ENCODE measurements at places on chromosomes 16 and 17.

DNA sequence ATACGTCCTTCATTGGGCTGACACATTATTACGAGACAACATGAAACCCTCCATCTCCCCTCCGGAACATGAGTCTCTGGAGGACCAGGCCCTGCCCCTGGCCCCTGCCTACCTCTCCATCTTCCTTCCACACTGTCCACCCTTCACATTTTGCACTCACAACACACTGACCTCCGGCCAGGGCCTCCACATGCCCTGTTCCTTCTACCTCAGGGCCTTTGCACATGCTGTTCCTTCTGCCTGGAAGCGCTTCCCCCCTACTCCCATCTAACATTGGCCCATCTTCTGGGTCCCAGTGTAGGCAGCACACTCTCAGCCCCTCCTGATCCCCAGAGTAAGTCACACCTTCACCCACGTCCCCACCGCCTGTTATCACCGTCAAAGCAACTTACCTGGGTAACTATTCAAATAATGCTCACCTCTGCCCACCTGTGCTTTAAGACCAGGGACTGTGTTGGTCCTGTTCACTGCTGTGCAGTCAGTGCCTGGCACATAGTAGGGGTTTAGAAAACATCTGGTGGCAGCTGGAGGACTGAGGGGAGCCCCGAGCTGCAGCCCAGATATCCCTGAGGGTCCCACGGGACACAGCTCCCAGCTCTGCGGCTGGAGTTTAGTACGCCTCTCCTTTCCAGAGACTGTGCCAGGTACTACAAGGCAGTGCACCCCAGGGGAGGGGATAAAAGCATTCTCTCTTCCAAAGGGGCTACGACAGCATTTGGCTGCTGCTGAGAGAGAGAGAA lies 27.2 kb downstream of the RPH3AL start:
- DNase-seq = no peak

- DNase-seq = no peak
Observed at GRCh38 chr17:31856750-31857149, 2.3 kb downstream of the COPRS start.

DNA sequence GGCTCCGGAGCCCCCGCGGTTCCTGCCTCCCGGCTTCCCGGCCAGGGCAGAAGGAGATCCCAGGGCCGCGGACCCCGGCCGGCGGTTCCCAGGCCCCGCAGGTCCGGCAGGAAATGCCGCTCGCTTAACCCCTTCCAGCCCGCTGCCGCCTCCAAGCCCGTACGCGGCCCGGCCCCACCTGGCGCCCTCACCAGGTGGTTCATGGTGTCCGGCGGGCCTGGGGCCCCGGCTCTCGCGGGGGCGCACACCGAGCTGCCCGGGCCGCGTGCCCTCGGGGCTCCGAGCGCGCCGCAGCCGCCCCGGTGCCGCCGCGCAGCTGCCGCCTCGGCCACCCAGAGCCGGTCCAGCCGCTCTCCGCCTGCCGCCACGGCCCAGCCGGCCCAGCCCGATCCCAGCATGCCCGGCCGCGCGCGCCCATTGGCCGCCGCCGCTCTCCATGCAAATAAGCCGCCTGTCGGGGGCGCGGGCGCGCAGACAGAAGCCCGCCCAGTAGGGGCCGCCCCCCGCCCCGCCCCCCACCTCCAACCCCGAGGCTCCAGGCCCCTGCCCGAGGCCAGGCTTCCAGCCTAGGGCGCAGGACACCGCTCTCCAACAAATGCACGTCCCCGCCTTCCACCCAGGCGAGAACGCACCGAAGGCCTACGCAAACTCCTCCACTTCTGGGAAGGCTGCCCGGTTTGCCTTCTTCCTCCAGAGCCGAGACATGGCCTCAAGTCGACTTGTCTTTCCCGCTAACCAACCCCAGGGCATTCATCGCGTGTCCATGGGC lies at the start of gene BCAR1:
BCAR1 (minus strand) TSS at position 345 of the 769 bp plus-strand sequence; CDS start at position 203, 142 bp downstream.
- DNase-seq = peak; percentile 88

DNA sequence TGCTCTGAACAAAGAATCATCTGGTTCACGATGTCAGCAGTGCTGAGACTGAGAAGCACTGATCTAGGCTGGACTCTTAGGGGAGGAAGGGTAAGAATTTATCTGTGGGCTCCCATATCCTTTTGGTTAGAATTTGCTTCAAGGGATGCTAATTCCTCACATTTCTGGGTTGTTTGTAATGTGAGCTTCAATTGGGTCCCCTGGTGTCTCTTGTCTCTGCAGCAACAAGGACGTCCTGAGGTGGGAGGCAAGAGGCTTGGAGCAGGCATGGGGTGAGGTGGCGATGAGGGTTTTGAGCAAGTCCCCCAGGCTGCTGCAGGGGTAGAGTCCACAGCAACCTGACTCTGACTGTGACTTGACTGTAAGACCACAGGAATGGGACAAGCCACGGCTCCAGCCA lies 213.8 kb upstream of the NLRP1 start:
- no peak for DNase-seq

GRCh38 chr16:88451586-88452481 lies 1.2 kb upstream of the ZFPM1 start:
- no peak for DNase-seq

GRCh38 chr17:21742326-21742725 lies 50.0 kb downstream of the KCNJ18 start:
- no peak for DNase-seq

DNA sequence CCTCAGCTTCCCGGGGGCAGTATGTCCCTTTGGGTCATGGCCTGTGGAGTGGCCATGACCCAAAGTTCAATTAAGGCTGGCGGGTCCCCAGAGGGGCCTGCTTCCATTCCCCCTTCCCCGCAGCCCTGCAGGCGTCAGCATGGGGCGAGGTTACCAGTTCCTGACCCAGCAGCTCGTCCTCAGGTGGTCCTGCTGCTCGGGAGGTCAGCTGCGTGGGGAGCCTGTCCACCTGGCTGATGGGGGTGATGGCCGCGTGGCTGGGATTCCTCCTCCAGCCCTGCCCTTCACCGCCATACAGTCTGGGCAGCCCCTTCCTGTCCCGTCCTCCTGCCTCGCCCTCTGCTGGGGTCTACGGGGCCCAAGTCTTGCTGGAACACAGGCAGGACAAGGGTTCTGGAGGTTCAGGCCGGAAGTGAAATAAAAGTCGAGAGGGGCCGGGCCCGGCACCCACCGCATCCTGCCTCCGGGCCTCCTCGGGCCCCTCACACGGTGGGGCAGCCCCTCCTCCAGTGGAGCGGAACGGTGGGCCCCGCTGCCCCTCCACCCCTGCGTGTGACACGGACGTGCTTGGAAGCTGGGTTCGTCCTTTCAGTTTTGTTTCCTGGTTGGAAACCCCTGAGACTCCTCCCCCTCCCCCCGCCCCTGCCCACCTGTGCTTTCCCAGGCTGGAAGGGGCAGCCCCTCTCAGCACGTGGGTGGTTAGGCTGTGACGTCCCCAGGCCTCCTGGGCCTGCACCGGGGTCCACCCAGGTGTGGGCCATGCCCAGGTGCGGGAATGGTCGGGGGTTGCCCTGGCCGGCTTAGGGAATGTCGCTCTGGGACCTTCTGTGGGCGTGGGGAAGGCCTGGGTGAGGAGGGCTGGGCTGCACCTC lies 6.8 kb downstream of the UBALD2 start:
- peak; percentile 71 for DNase-seq

DNA sequence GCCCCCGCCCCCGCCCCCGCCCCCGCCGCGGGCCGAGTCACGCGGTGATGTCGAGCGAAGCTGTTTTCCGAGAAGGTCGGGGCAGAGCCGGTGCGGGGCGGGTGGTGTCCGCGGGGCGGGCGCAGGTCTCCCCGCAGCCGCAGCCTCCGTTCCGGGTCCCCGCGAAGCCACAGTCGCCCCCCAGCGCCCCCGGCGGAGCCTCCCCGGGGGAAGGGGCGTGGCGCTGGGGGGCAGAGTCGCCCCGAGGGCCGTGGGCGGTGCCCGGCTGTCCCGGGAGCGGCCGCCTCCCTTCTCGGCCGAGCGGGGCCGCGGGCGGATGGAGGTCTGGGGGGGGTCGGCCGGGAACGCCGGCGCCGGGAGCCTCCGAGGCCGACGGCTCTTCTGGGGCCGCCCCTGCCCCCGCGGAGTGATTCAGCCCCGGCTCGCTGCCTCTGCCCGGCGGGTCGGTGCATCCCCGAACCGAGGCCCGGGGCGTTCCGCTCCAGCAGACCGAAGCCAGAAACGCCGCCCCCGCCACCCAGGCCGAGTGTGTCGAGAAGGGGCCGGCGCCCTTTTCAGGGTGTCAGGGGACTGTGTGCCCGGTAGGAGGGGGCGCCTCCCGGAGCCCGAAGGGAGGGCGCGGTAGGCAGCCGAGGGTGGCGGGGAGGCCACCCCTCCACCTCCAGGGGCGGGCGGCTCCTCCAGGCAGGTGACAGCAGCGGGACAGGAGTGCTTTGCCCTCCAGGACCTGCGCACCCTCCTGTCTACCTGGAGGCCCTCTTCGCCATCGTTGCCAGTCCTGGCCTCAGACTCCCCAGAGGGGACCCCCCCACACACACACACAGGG lies 1.7 kb downstream of the METRNL start:
- DNase-seq = peak; percentile 52

DNA sequence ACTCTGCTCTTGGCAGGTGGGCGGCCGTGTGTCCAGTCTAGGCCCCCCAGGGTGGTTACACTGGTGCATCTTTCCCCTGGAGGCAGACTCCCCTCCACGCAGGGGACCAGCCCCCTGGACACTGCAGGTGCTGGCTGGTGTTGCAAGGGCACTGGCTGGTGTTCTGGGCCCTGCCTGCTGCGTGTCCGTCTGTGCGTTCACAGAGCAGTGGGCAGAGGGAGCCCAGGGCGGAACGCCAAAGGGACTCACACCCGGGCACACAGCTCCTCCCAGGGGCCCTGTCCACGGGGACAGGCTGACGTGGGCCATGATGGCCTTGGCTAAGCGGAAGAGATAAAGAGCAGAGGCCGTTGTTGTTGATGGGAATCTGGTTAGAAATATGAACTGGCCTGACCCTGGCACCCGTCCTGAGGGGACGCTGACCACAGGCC lies 27.3 kb downstream of the ACSF3 start:
- no peak for DNase-seq

DNA sequence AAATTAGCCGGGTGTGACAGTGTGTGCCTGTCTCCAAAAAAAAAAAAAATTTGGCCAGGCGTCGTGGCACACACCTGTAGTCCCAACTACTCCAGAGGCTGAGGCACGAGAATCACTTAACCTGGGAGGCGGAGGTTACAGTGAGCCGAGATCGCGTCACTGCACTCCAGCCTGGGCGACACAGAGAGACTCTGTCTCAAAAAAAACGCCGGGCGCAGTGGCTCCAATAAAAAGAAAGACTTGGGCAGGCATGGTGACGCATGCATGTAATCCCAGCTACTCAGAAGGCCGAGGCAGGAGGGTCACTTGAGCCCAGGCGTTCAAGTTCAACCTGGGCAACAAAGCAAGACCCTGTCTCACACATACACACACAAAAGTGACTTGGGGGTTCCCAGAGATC lies 3.6 kb downstream of the LSM12 start:
- DNase-seq = no peak

GRCh38 chr17:71273441-71273840 lies 847.4 kb upstream of the SOX9 start:
- DNase-seq = no peak

GRCh38 chr16:75319513-75320411 lies 68.3 kb upstream of the BCAR1 start:
- DNase-seq = no peak

GRCh38 chr16:49366669-49367068 lies 6.9 kb upstream of the C16orf78 start:
- no peak for DNase-seq

GRCh38 chr17:65634533-65634932 lies 73.1 kb upstream of the AXIN2 start:
- peak; percentile 49 for DNase-seq

GRCh38 chr16:49513040-49513439 lies 139.4 kb downstream of the C16orf78 start:
- no peak for DNase-seq
